ENCODE measurements at places on chromosomes 12 and 14. TPM values are rescaled to one million over a fixed set of nuclear protein-coding genes. Genes with fewer than 3 reads are reported as not detected.

TOMM20L gene
- total RNA-seq, result not detected

KLHDC1 gene
- total RNA-seq, result 11.1 TPM

GPR84 gene
- total RNA-seq, result 1.1 TPM

TTC7B gene
- 38.8 TPM for total RNA-seq

CLBA1 gene
- 12.5 TPM for total RNA-seq

KRT81 gene
- 1.4 TPM for total RNA-seq

POTEG gene
- not detected for total RNA-seq

ESPL1 gene
- 3.1 TPM for total RNA-seq

HOXC12 gene
- not detected for total RNA-seq

CIROP gene
- total RNA-seq, result not detected

PPHLN1 gene
- 56.2 TPM for total RNA-seq

KRT78 gene
- not detected for total RNA-seq

TRMT61A gene
- total RNA-seq, result 16.3 TPM

HSPB8 gene
- 57.0 TPM for total RNA-seq

KRT82 gene
- total RNA-seq, result not detected

ZNF10 gene
- total RNA-seq, result 8.4 TPM

PRR4 gene
- 1.2 TPM for total RNA-seq

YY1 gene
- 56.7 TPM for total RNA-seq

ACYP1 gene
- 12.0 TPM for total RNA-seq

CPNE8 gene
- 14.3 TPM for total RNA-seq

TMEM179 gene
- total RNA-seq, result not detected

FZD10 gene
- total RNA-seq, result 2.6 TPM

IL26 gene
- total RNA-seq, result not detected

DHH gene
- total RNA-seq, result 2.3 TPM

CREBL2 gene
- total RNA-seq, result 50.4 TPM

TAS2R13 gene
- total RNA-seq, result 3.0 TPM

DIO2 gene
- total RNA-seq, result not detected

SRRM4 gene
- 0.33 TPM for total RNA-seq

ERBB3 gene
- 152 TPM for total RNA-seq

GPR162 gene
- 19.6 TPM for total RNA-seq

IL22 gene
- not detected for total RNA-seq

KRT83 gene
- total RNA-seq, result not detected

TPCN1 gene
- 55.5 TPM for total RNA-seq

TMEM120B gene
- 14.5 TPM for total RNA-seq
